Ascending aorta (tissue), 2 donors: ENCODE measurements at places on chromosomes 16 and 17. TPM values are rescaled to one million over a fixed set of nuclear protein-coding genes. Genes with fewer than 3 reads are reported as not detected.

The CD300A gene
- total RNA-seq: 21.9 TPM

The NGFR gene
- 53.0 TPM for total RNA-seq

The SCNN1G gene
- total RNA-seq: not detected

The NPIPB13 gene
- 1.3 TPM for total RNA-seq

The CCL13 gene
- total RNA-seq: not detected

The HIC1 gene
- total RNA-seq: 131 TPM
